ENCODE measurements at places on chromosomes 2 and 18.
A peak's percentile ranks its signal among the peaks of the same experiment; 100 is the strongest.

DNA sequence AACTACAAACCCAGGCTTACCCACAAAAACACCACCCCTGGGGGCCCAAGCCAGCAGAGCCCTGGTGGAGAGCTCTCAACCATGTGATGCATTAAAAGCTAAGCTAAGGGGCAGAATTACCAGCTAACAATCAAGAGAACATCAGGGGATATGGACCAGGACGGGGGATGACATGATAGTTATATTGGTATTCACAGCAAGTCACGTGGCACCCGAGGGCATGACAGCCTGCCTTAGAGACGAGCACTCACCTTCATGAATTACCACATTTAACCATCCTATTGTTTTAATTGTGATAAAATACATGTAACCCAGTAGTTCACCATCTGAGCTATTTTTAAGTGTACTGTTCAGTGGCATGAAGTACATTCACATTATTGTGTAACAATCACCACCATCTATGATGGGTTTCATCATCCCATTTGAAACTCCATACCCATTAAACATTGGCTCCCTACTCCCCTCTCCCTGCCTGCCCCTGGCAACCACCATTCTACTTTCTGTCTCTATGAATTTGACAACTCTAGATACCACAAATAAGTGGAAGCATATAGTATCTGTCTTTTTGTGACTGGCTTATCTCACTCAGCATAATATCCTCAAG lies 245.6 kb downstream of the ANAPC1 start:
- no peak for DNase-seq

- DNase-seq = no peak
Observed at GRCh38 chr2:102301867-102302362, 9.4 kb upstream of the IL1RL1 start.

GRCh38 chr2:7419814-7420311 lies 502.7 kb downstream of the RNF144A start:
- no peak for DNase-seq

GRCh38 chr2:42826231-42826630 lies 33.8 kb upstream of the HAAO start:
- DNase-seq = no peak

DNA sequence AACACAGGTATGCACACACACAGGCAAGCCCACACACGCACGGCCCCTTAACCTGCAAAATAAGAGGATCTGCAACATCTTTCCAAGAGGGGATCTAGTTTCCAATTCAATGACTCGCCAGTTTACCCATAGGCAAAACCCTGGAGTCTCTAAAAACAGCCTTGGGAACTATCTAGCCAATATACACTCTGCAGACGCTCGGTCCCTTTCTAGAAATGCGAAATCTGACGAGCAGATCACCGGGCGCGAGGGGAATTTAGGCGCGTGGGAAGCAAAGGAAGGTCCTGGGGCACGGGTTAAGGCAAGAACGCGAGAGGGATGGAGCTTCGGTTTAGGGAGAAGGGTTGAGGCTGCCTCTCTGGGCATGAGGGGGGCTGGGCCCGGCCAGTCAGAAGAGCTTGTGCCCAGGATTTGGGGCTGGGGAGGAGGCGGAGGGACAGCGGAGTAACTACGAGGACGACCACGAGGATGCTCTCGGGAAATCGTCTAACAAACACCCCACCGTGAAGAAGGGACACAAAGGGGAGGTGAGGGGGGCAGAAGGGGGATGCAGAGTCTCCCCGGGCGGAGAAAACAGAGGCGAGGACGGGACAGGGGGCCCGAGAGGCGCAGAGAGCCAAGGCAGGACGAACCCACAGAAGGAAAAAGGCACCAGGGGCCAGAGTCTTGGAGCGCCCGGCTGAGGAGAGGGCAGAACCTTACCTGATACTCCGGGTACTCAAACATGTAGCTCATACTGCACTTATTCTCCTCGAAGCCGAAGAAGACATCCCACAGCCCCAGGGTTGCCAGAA lies 542 bp downstream of the PGAP1 start:
- no peak for DNase-seq

- no peak for DNase-seq
Observed at GRCh38 chr18:74818516-74819175, 221.0 kb downstream of the ZNF407 start.

GRCh38 chr2:10592652-10593051 lies 97.1 kb downstream of the NOL10 start:
- no peak for DNase-seq

DNA sequence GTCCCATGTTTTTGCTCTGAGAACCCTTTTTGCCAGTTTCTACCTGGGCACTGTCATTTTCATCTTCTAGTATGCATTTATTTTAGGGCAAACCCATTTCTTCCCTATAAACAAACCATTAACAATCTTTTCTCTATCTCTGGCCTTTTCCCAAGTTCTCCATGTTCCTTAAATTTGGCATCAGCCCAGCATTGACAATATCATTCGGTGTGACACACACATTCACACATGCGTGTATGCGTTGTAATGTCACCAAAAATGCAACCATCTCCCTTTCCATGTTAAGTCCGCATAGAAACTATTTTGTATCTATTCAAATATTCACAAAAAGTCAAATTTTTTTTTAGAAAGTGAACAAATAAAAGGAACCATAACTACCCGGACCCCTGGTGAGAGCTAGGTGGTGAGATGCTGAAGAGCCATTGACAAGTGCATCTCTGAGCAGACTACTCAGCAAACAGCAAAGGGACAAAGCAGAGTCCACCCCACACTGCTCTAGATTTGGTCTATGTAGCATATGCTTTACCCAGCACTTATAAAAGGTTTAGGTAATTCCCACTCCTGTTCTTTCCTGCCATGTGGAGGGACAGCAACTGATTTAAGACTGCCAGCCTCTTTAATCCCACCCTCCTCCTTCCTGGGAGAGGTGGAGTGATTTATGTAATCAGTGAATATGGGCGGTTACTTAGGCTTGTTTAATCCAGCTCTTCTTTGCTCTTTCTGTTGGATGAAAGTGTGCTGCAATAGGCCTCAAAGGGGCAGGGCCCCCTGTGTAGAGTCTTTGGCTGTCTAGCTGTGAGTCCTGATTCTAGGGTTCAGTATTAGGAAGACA lies 124.1 kb downstream of the METTL8 start:
- DNase-seq = no peak

- DNase-seq = no peak
Observed at GRCh38 chr2:233513953-233514655, 52.5 kb downstream of the USP40 start.

DNA sequence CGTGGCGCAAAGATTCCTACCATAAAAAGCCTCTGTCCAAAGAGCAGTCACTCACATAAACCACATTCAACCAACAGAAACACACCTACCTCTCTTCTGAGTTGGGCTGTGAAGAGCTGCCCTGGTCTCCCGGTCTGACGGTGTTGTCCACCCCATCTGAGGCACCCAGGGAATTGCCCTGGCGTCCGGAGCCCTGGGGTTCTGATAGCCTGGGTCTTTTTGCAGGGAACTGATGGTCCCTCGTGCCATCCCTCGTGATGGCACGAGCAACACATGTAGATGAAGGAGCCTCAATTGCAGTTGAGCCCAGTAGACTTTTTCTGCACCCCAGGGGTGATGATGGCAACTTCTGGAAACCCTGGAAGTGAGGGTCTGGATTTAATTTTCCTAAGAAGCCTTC lies 13.8 kb downstream of the HJURP start:
- no peak for DNase-seq

- DNase-seq = no peak
Observed at GRCh38 chr2:38113981-38114708, 38.2 kb upstream of the CYP1B1 start.

- no peak for DNase-seq
Observed at GRCh38 chr2:235500761-235501672, 7.2 kb downstream of the AGAP1 start.

- DNase-seq = no peak
Observed at GRCh38 chr2:150495993-150496627, 8.6 kb upstream of the RND3 start.

- no peak for DNase-seq
Observed at GRCh38 chr2:166167449-166167848, 39.6 kb upstream of the SCN1A start.

DNA sequence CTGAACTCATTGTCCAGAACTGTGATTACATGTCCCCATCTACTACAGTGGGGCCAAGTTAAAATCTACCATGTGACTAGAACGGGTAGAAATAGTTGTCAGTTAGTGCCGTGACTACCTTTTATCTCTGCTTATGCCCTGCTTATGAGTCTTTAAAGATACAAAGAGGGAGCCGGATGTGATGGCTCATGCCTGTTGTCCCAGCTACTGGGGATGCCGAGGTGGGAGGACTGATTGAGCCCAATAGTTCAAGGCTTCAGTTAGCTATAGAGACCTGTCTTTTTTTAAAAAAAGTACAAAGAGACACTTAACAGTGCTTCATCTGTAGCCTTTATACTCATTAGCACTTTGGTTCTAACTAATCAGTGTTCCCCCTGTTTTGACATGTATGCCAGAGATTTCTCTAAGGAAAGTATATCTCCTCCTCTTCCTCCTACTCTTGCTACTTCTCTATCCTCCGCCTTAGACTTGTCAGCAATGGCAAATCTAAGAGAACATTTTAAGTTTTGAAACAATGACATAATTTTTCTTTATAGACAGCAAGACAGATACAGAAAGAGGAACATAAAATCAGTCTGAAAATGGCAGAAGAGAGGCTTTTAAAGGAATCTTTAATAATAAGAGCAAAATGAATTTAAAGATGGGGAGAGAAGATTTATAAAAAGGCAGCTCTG lies 45.0 kb downstream of the NBEAL1 start:
- no peak for DNase-seq

GRCh38 chr2:215573496-215573895 lies 137.6 kb upstream of the FN1 start:
- DNase-seq = no peak

GRCh38 chr18:508835-509234 lies 8.3 kb upstream of the COLEC12 start:
- no peak for DNase-seq

DNA sequence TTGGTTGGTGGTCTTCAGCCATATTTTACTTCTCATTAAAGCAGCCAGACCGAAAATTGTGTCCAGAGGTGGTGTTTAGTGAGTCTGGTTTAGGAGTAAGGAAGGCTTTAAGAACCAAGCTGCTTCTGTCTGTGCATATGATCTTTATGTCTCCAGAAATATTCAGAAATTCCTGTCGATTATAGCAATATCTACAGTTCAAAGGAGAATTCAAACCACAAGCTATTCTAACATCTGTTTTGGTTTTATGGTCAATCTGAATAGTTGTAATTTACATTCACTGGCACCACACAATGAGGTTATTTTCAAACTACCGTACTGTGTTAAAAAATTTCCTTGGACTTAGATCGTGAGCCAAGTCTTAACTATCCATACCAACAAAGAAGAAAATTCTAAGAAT lies 11.3 kb downstream of the UPP2 start:
- no peak for DNase-seq

DNA sequence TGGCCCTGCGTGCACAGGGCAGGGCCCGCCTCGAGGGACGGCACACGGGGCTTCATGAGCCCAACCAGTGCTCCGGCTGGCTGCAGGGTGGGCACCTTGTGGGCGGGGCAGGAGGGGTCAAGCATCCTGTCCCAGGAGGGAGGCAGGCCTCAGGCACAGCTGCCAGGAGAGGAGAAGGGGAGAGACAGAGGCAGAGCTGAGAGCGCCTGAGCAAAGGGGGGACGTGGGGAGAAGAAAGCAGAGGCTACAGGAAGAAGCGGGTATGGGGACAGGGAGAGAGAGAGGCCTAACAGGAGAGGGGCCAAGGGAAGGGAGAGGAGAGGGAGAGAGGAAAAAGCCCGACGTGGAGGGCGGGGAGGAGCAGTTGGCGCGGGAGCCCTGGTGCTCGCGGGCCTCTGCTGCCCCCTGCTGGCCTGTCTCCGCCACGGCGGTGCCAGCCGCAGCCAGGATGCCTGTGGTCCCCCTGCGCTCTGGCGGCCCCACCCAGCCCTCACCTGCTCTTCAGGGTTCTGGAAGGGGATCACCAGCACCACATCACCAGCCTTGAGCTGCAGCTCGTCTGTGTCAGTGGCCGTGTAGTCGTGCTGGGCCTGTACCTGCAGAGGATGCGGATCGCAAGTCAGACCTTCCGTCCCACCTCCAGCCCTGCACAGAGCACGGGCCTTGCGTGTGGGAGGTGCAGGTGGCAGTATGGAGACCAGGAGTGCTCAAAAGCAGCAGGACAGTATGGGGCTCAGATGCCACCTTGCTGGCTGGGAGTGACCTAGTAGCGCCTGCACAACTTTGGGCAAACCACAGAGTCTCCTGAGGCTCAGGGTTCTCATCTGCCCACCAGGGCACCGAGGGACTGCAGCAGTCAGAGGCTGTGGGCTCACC lies 56.8 kb downstream of the BIN1 start:
- peak; percentile 42 for DNase-seq

DNA sequence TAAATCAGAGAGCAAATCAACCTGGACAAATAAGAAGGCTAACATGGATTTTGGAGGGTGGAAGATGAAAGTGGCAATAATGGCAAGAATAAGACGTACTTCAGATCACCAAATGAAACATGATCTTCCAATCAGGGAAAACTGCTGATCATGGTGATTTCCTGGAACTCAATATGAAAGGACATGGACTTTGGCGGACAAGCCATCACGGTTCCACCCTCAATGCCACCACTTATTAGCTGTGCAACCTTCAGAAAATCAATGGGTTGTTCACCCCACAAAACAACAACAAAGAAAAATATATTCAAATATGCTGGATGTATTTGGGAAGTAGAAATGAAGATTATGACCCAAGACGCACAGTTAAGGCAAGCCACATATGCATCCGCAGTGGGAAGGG lies 81.7 kb downstream of the PPP1R1C start:
- no peak for DNase-seq

DNA sequence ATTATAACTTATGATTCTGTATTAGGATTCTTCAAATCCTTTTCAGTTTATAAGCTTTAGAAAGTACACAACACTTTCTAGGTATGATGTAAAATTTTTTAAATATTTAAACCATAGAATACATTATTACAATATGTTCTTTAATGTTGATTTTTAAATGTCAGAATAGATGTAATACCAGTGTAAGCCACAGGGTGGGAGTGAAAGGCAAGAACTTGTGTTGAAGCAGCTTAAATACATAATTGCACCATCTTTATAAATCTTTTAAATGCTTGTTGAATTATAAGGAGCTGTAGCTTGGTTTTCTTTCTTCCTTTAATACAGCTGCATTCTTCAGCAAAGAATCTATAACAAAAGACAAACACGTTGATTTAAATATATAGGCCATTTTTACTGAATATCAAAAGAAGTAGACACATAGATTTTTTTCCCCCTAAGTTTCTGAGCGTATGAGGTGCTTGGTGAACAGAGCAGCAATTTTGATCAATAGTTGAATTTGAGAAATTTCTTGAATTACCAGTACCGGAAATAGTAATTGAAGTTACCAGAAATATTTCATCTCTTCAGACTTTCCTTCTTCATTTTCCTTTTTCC lies 63.0 kb downstream of the TANK start:
- DNase-seq = peak; percentile 30

- DNase-seq = no peak
Observed at GRCh38 chr2:65992198-65992554, 442.7 kb upstream of the MEIS1 start.

All from NCI-H1694 (cell line).